RCC 7860 (cell line): ENCODE measurements at places on chromosomes 1 and 21.

- DNase-seq = no peak
Observed at GRCh38 chr1:220746851-220747250, 1.3 kb upstream of the MTARC2 start.

GRCh38 chr1:244280201-244280600 lies 171.5 kb downstream of the ADSS2 start:
- no peak for DNase-seq

GRCh38 chr21:34621434-34622350 lies 6.8 kb upstream of the RCAN1 start:
- DNase-seq = no peak

DNA sequence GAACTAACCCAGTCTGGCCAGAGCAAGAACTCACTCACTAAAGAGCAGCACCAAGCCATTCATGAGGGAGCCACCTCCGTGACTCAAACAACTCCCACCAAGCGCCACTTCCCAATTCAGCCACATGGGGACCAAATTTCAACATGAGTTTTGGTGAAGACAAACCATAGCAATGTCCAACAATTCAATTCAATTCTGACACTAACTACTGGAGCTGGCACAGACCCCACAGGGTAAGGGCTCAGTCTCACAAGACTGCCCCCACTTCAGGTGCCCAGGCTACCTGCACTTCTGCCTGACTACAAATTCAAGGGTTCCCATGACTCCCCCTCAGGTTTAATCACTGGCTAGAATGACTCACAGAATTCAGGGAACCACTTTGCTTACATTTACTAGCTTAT lies 48.8 kb upstream of the RAP1A start:
- no peak for DNase-seq

- no peak for DNase-seq
Observed at GRCh38 chr21:31557421-31558188, 101.9 kb upstream of the SOD1 start.

DNA sequence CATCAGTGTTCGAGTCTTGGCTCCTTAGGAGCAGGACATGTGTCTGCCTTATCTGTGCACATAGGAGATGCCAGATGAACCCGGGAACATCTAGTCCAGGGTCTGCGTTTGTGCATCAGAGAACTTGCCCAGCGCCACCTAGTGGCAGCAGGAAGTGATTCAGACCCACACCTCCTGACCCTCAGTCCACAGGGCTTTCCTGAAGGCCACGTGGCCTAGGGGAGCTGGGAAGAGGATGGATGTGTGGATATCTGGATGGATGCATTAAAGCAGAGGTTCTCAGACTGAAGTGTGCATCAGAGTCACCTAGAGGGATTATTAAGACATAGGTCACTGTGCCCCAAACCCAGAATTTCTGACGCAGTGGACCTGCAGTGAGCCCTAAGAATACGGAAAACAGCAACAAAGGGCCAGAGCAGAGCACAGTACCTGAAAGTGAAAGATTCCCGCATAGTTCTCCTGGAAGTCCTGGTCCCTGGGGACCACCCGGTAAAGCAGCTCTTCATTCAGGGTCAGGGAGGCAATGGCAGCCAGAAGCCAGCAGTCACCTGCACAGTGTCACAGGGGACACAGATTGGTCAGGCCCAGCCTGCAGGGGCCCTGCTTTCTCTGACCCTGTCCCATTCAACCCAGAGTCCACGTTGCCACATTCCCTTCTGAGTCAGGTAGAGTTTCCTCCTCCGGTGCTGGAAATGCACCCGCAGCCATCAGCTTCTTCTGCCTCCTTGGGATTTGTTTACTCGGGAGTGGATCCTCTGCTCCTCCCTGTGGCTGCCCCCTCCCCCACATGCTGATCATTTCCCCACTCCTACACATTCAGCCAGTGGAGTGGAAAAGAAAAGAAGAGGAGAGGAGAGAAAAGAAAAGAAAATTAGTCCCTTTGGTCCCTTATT lies 37.0 kb downstream of the CAPN8 start:
- no peak for DNase-seq

DNA sequence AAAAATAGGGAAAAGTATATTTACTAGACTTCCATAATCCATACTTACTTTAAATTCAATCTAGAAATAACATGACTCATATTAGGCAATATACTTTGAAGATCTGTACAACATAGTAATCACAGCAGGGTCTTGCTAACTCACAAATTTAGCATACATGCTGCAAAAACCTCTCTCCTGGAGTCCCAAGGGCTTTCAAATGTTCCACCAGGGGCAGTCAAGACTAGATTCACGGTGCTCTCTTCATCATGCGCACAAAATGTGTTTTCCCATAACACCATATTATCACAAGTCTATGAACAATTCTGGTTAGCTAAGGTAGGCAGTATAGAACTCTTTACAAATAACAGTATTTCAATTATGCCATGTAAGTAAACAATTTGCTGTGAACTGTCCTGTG lies 45.8 kb downstream of the SSX2IP start:
- no peak for DNase-seq

- no peak for DNase-seq
Observed at GRCh38 chr1:40638097-40639036, 27.1 kb downstream of the RIMS3 start.

GRCh38 chr1:44822981-44823451 lies 14.7 kb downstream of the BTBD19 start:
- no peak for DNase-seq

DNA sequence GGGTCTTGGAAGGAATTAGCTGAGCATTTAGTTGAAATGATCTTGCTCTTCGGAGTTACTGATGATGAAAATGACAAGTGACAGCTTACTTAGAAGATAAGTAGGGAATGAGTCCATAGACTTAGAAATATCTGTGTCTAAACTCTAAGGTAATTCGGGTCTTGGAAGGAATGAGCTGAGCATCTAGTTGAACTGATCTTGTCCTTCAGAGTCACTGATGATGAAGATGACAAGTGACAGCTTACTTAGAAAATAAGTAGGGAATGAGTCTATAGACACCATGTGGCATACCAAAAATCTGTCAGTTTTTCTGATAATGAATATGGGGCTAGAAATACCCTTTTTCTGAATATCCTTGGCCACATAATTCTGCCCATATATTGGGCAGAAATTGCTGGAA lies 14.7 kb downstream of the CTTNBP2NL start:
- DNase-seq = no peak

- DNase-seq = peak; percentile 82
Observed at GRCh38 chr1:240491156-240491555, 120.8 kb downstream of the GREM2 start.

DNA sequence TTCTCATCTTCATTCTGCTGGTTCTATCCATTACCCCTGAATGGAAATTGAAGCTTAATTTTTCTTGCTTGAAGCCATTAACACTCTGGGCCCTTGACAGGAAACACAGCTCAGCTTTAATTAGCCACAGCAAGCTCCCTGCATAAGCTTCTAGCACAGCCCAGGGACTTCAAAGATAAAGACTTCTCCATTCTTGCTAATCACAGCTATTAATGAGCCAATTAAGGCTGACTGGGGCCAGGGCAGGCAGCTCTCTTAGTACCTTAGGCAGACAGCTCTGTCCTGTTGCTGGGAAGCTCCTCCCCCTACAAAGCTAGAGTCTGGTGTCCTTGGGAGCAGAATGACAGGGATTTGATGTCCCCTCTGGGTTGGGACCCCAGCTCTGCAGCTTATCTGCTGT lies 27.9 kb upstream of the TRABD2B start:
- DNase-seq = no peak

GRCh38 chr1:59100708-59101374 lies 196.1 kb upstream of the FGGY start:
- DNase-seq = no peak

GRCh38 chr1:22860883-22861385 lies 111.7 kb downstream of the LACTBL1 start:
- no peak for DNase-seq

GRCh38 chr1:214120191-214120590 lies 132.4 kb downstream of the PROX1 start:
- no peak for DNase-seq

- no peak for DNase-seq
Observed at GRCh38 chr21:46459356-46460112, 843 bp downstream of the DIP2A start.

DNA sequence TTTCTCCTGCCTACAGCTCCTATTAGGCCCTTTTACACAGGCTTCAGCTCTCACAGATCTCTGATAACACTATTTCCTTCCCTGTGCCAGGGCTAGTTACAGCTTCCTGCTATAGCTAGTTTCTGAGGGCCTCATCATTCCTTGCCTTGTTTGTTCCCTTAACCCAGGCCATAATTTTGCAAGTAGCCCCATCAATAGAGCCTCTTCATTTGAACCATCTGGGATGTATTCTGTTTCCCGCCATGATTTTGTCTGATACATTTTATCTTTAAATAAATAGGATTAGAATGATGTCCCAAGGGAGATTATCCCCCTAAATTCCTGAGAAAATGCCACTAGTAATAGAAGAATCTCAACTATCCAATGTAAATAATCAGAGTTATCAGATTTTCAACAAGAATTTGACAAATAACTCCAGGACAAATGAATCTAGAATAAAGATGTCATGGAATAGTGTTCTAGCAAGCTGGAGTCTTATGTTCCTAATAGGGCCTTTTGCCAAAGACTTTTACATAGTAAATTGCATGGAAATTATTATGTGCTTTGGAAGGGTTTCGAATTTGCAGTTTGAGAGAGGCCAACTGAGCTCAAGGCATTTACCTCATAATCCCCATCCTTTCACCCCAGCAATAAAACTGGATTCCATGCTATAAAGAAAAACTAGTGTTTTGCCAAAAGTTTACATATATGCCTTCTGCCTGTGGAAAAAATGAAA lies 16.1 kb downstream of the IFT25 start:
- DNase-seq = no peak

- no peak for DNase-seq
Observed at GRCh38 chr1:61255358-61255703, 173.0 kb downstream of the NFIA start.

DNA sequence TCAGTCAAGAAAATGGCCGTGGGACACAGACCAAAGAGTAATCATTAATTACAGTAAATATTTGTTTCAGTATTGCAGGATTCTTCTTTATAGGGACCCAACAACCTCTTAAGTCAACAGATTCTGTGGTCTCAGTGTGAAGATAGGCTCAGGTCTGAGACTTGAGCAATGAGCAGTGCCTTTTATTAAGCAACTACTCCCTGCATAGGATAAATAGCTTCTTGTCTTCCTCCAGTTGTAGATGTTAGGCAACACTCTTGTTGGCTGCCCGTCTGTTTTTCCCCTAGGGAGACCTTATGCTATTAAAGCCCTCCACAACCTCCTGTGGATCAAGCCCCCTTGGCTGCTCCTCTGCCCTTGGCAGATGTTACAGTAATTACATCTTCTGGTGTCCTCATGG lies 1.8 kb upstream of the OMA1 start:
- DNase-seq = no peak
